ENCODE measurements at places on chromosomes 11 and 22.

DNA sequence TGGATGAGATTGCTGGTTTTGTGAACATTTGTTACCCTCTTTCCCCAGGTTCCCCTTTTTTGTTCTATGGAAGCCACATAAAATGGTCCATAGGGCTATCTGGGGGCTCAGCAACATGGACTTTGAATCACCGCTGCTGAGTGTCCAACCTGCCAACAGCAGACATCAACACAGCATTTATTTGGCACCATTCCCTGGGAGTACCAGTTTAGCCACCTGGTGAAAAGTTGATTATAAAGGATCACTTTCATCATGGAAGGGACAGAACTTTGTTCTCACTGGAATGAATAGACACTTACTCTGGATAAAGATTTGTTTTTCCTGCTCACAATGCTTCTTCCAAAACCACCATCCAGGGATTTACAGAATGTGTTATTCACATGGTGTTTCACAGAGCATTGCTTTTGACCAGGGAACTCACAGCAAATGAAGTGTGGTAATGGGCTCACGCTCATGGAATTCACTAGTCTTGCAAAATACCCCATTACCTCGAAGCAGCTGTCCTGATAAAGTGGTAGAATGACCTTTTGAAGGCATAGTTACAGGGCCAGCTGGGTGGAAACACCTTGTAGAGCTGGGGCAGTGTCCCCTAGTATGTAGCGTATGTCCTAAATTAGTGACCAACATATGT is 43.9 kb downstream of the ADM start:
- DNase-seq, result no peak

- no peak for DNase-seq
Measured at GRCh38 chr11:90355200-90355599, 132.4 kb upstream of the CHORDC1 start.

DNA sequence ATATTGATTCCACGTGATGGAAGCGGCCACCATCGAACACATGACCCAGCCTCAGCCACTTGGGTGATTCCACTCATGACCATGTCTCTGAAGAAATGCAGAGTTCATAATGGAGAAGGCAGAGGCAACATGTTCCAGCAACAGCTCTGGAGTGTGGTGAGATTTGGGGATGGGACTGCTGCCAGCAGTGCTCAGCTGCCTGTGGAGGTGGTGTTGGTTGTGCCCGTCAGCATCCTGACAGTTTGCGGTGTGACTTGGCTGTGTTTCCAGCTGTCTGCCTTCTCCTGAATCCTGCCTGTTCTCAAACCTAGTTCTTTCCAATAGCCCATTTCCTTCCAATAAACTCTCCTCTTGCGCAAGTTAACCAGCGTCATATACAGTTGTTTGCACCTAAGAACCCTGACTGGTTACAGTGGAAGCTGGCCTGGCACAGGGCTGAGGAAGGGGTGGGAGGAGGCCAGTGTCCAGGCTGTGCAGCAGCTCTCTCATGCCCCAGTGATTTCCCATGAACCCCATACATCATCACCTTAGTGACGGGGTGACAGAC is 22.0 kb upstream of the OR8B8 start:
- DNase-seq, result no peak

DNA sequence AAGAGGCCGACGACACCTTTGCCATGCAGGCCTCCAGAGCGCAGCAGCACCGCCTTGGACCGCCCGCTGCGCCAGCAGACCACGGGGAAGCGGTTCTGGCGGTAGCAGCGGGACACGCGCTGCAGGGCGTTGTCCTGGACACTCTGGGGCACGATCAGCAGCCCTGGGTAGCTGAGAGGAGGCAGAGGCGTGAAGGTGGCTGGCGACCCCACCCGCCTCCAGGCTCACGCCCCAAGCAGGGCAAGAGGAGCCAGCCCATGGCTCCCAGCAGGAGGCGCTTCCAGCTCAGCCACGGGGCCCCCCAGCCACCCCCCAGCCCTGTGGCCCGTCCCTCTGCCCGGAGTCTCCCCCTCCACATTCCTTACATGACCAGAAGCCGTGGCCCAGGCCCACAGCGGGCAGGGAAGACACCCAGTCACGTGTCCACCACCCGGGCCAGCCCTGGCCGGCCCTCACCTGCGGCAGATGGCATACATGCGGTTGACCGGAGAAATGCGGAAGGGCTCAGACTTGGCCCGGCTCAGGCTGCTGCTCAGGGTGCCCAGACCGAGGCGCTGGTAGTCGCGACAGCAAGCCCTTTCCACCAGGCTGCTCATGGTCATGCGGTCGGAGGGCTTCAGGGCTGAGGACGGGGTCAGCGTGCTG is 15.2 kb downstream of the SBF1 start:
- no peak for DNase-seq

GRCh38 chr22:38271927-38272372 is 860 bp downstream of the TMEM184B start:
- peak; percentile 44 for DNase-seq

DNA sequence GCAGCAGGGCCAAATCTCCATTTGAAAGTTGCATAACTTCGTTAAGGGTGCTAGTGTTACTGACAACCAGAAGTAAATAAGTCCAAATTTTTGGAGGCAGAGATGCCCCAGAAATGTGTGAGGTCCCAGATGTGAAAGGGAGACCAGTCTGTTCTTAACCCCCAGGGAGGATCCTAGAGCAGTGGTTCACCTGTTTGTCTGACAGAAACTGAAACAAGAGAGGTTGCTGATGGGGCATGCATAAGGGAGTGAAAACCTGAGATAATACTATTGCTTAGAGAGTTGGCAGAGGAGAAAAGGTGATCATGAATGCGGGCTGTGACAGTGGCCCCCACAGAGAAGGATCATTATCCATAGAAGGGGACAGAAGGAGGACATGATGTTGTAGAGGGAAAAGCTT is 3.8 kb downstream of the CBLIF start:
- DNase-seq, result no peak

- no peak for DNase-seq
Measured at GRCh38 chr11:67286621-67287333, 2.3 kb upstream of the ANKRD13D start.

DNA sequence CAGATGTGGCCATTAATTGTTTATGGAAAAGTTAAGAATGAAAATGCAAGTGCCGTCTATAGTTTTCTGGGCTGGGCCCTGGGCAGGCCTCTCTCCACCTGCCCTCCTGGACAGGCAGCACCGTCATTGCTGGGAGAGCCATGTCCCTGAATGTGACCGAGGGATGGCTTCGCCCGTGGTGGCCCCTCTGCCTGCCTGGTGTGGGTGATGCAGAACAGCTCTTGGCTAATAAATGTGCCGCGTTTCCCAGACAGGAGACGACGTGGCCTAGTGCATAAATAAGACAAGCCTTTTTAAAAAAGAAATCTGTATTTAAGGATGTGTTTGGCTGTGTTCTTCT is 407.3 kb downstream of the TBC1D22A start:
- no peak for DNase-seq

DNA sequence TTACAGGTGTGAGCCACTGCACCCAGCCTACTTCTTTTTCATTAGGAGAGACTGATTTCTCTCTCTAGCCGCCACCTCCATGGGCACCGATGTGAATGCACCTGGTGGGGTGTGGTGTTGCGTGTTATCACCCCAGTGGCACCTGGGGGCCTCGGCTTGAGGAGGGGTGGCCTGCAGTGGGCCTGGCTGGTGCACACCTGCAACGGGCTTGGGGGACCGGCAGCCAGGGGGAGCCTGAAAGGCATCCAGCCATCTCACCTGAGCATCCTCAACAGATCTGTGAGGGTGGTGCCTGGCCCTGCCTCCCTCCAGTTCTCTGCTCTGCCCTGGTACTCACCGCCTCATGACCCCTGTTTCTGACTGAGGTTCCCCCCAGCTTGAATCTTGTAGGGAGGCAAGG is 108.9 kb downstream of the ARHGAP8 start:
- DNase-seq, result no peak

DNA sequence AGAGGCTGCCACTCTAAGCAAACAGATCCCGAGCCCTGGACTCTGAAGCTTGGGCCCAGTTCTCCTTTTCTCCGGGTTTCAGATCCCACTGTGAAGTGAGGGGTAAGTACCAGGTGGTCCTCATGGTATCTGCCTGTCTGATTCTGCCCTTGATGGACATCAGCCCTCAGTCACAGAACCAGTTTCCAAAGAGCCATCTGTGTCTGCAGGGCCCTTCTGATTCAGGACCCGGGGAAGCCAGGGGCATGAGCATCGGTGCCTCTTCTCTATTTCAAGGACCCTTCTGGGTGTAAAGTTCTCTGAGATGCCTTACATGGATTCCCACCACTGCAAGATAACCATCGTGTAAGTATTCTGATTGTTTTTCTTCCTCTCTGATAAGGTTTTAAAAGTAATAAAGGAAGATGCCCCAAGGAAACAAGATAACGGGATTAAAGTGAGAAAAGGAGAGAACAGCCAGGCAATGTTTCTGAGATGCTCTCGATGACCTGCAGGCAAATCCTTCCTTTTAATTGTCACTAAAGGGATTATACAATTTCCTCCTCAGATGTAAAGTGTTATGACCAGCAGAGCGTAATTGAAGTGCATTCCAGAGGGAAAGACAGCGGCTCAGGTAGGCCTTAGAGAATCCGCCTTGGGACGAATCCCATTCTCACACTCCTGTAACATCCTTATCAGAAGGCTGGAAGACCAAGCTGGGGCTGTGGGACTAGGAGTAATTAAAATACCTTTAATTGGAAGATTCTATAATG is 924.3 kb downstream of the TBC1D22A start:
- no peak for DNase-seq

DNA sequence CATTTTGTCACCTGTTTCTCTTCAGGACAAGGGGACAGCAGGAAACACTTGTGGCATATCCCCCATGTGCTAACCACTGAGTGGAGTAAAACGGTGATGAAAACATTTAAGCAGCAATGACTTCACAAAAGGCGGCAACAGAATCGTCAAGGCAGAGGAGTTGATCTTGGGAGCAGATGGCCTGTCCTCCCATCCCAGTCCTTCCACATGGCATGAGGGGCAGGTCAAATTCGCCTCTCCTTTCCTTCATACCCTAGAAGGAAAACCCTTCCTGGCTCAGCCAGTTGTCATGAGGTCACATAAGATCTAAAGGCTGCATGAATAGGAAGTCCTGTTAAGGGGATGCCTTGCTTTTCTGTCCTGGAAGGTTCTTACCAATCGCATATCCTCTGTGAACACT is 169.1 kb downstream of the MAML2 start:
- no peak for DNase-seq

All from uterus (tissue), 4 donors.